ENCODE measurements at places on chromosomes 7 and 10. TPM values are rescaled to one million over a fixed set of nuclear protein-coding genes. Genes with fewer than 3 reads are reported as not detected.

Gene ACTL6B
- not detected for total RNA-seq

Gene ACTA2
- total RNA-seq, result 855 TPM

Gene CNPY1
- total RNA-seq, result not detected

- H3K4me3 ChIP-seq, result no peak overlapping the region
- no peaks in the 10 kb centered on the region for H3K4me1 ChIP-seq
- H3K36me3 ChIP-seq, result no peaks in the 10 kb centered on the region
- no peak for DNase-seq
- H3K27ac ChIP-seq, result no peak overlapping the region
Observed at GRCh38 chr7:156907656-156908055, 14.7 kb upstream of the LMBR1 start.

DNA sequence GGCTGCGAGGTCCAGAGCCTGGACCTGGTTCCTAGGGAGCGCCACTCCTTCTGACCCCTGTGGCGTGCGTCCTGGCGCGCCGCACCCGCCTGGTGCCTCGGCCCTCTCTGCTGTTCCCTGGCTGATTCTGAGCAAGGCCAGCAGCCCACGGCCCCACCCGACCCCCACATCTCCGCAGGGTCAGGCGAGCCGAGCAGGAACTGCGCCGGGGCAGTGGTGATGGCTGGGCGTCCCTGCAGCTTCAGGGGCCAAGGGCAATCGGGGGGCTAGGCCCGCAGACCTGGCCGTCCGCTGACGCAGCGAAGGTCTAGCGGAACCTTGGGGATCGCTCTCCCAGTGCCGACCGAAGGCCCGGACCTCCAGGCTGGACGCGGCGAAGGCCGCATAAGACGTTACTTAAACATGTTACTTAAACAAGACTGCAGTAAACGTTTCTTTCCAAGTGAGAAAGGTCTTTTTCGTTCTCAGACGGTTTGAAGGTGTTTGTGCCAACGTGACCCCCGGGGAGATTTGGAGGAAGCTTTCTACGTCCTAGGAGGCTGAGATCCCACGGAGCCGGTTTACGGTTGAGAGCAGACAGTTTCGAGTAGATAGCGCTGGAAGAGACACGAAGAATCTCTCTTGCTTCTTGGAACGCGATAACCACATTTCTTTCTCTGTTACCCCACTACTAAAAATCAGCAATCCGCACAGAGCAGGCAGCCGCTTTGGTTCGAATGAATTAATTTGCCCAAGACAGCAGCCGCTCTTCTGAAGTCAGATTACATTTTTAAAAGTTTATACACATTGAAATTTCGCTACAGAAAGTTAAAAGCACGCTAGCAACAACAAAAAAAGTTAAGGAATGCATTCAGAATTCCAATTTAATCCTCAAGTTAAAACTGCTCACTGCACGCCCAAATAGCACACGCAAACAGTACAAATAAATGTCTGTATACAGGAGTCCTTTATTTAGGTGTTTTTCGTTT is 4.9 kb upstream of the NKX2-3 start:
- peak; percentile 73 for DNase-seq
- no peak overlapping the region for H3K4me3 ChIP-seq
- H3K4me1 ChIP-seq, result no peaks in the 10 kb centered on the region

DNA sequence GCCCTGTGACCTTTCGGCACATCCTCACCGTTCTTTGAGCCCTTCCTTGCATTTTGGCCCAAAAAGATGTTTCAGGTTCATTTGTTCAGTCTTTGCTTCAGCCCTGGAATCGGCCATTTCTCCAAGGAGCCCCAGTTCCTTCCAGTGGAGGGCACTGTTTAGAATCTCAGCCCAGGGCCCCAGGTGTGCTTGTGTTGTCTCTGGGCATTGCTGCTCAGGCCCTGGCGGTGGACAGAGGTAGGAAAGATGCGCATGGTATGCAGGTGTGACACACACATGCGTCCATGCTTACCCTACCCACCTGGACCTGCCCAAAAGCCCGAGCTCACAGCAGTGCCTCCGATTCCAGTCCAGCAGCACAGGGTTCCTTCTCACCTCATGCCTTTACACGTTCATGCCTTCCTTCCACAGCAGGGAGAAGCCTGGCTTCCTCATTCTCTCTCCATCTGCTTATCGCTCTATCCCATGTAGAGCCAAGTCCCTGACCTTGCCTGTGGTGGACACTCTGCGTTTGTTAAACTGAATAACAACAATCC is 70.6 kb downstream of the LHPP start:
- no peak overlapping the region for H3K4me3 ChIP-seq
- no peaks in the 10 kb centered on the region for H3K36me3 ChIP-seq
- no peak for DNase-seq
- no peaks in the 10 kb centered on the region for H3K27me3 ChIP-seq
- no peak overlapping the region for H3K27ac ChIP-seq

All from osteoblast (primary cell).